ENCODE measurements at places on chromosomes 2 and 18. TPM values are rescaled to one million over a fixed set of nuclear protein-coding genes. Genes with fewer than 3 reads are reported as not detected.

GRCh38 chr2:122748552-122749011 lies 993.1 kb downstream of the TSN start:
- H3K36me3 ChIP-seq, result no peaks in the 10 kb centered on the region
- DNase-seq, result peak; percentile 96
- peaks cover 23% of the 10 kb centered on the region for H3K4me1 ChIP-seq
- no peak overlapping the region for H3K4me3 ChIP-seq

The TFPI gene
- total RNA-seq, result 16.0 TPM

DNA sequence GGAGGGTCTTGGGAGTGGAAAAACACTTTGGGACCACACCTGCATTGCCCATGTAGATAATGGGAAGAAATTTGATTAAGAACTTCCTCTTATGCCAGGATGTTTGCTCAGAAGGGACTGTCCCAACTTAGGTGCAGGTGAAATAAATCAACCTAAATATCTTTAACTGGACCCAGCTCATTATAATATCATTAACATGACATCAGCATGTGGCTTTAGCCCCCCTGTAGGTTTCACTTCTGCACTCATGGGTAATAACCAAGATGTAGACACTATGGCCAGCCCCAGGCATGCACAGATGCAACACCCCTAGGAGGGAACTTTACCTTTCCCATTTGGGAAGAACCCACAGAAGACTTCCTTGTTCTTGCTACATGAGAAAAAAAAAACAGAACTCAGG lies 227.4 kb upstream of the ZNF804A start:
- H3K36me3 ChIP-seq, result no peaks in the 10 kb centered on the region
- no peak overlapping the region for H3K27ac ChIP-seq
- H3K4me1 ChIP-seq, result peaks cover 8% of the 10 kb centered on the region
- DNase-seq, result no peak
- H3K4me3 ChIP-seq, result no peak overlapping the region
- no peaks in the 10 kb centered on the region for H3K27me3 ChIP-seq

The INHA gene
- 1.5 TPM for total RNA-seq

The FAHD2A gene
- total RNA-seq, result 20.5 TPM

DNA sequence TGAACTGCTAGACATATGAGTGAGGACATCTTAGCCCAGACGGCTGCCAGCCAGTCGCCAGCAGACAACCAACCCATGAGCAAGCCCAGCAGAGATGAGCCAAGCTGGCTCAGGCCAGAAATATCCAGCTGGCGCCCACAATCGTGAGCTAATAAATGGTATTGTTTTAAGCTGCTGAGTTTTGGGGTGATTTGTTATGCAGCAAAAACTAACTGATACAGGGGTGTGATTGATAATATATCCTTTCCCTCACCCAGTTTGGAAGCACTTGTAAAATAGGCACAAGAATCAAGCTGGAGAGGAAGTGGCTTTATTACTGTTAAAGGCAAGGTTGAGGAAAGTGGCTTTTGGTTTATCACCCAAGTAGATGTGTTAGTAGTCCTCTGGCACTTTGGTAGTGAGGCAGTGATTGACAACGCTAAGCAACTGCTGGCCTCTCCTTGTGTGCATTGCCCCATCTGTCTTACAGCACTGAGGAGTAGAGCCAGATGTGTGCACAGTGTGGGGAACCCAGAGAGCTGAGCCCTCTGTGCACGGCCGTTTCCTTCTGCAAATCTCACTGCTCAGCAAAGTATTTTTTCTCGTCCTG lies 110.1 kb downstream of the MYO1B start:
- H3K27ac ChIP-seq, result no peak overlapping the region
- peaks cover 20% of the 10 kb centered on the region for H3K36me3 ChIP-seq
- no peak for DNase-seq

The CCDC142 gene
- 14.7 TPM for total RNA-seq

The KLHL41 gene
- total RNA-seq, result 0.12 TPM

- H3K36me3 ChIP-seq, result no peaks in the 10 kb centered on the region
- H3K27ac ChIP-seq, result peak overlapping the region; percentile 77
- no peaks in the 10 kb centered on the region for H3K27me3 ChIP-seq
- peak; percentile 59 for DNase-seq
- H3K4me1 ChIP-seq, result no peaks in the 10 kb centered on the region
Measured at GRCh38 chr18:50240080-50240563, 26.2 kb downstream of the CFAP53 start.

- peak; percentile 95 for DNase-seq
- H3K27me3 ChIP-seq, result no peaks in the 10 kb centered on the region
- H3K36me3 ChIP-seq, result no peaks in the 10 kb centered on the region
- peak overlapping the region; percentile 46 for H3K4me3 ChIP-seq
- H3K27ac ChIP-seq, result peak overlapping the region; percentile 97
Measured at GRCh38 chr2:105403783-105404698, 5.2 kb upstream of the FHL2 start.

- H3K27ac ChIP-seq, result peak overlapping the region; percentile 85
- H3K4me1 ChIP-seq, result peaks cover 74% of the 10 kb centered on the region
- H3K4me3 ChIP-seq, result no peak overlapping the region
- no peaks in the 10 kb centered on the region for H3K27me3 ChIP-seq
Measured at GRCh38 chr2:160649698-160650097, 156.1 kb upstream of the RBMS1 start.

The PAIP2B gene
- total RNA-seq, result 3.8 TPM

- no peak overlapping the region for H3K27ac ChIP-seq
- no peaks in the 10 kb centered on the region for H3K4me1 ChIP-seq
- no peak overlapping the region for H3K4me3 ChIP-seq
- peaks cover 26% of the 10 kb centered on the region for H3K27me3 ChIP-seq
- no peak for DNase-seq
Measured at GRCh38 chr18:24936691-24937090, 415.3 kb downstream of the ZNF521 start.

DNA sequence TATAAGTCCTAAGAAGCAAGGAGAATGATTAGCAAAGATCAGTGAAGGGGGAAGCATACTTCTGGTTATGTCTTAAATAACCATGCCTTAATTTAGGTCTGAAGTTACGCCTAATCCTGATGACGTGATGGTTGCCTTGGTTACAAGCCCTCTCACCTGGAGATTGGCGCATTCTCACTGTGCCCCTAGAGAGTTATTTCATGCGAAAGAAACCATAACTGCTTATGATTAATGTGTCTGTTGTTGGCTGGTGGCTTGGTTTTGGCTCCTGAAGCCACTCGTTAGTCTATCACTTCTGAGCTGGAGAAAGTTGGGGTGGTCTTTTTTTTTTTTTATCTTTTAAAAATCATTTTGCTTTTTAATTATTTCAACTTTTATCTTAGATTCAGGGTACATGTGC lies 47.0 kb downstream of the TNFRSF11A start:
- no peak overlapping the region for H3K4me3 ChIP-seq
- H3K27ac ChIP-seq, result no peak overlapping the region
- 0 out of 2 replicates have a peak, but pooled peaks cover 4% of the 10 kb centered on the region for H3K4me1 ChIP-seq
- no peak for DNase-seq

- H3K36me3 ChIP-seq, result no peaks in the 10 kb centered on the region
- no peak for DNase-seq
- H3K4me3 ChIP-seq, result no peak overlapping the region
- H3K27ac ChIP-seq, result no peak overlapping the region
Measured at GRCh38 chr2:160096409-160096808, 34.0 kb upstream of the PLA2R1 start.

DNA sequence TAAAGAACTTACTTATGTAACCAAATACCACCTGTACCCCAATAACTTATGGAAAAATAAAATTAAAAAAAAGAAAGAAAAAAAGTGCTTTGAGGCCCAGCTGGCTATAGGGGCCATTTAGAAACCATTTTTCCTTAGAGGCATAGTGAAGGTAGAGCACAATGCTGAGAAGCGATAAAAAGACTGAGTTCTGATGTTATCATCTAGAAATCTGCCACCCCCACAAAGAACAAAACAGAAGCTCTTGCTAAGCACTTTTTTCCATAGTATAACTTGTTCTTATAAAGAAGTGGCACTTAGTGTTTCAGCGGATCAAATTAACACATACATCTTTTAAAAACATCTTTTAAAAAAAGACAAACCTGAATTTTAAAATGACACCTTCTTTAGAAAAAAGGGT lies 51.4 kb downstream of the ICOS start:
- no peak for DNase-seq
- H3K36me3 ChIP-seq, result no peaks in the 10 kb centered on the region
- H3K27ac ChIP-seq, result no peak overlapping the region
- peaks cover 70% of the 10 kb centered on the region for H3K27me3 ChIP-seq

DNA sequence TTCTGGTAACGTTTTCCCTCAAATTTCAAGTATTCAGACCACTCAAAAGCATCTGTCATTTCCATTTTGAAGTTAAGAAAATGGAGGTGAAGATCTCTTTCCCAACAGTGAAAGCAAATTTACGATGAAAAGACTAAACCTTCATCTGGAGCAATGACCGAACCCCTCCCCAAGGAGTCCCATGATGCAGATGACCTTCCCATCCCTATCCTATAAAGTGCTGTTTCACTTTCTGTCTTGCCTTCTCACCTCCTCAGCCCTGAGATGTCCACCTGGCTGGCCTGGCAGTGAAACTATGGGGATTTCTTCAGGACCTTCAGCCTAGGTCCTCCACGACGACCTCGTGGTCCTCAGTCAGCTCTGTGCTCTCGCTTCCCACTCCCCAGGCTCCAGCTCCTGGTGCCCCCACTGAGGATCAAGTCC lies 925 bp upstream of the NPC1 start:
- peaks cover 26% of the 10 kb centered on the region for H3K4me1 ChIP-seq
- no peaks in the 10 kb centered on the region for H3K36me3 ChIP-seq

The CFAP65 gene
- total RNA-seq, result 0.18 TPM

- no peak overlapping the region for H3K4me3 ChIP-seq
- no peak for DNase-seq
- H3K27ac ChIP-seq, result no peak overlapping the region
- H3K36me3 ChIP-seq, result no peaks in the 10 kb centered on the region
- no peaks in the 10 kb centered on the region for H3K27me3 ChIP-seq
Measured at GRCh38 chr18:14776801-14777200, 28.8 kb downstream of the ANKRD30B start.

DNA sequence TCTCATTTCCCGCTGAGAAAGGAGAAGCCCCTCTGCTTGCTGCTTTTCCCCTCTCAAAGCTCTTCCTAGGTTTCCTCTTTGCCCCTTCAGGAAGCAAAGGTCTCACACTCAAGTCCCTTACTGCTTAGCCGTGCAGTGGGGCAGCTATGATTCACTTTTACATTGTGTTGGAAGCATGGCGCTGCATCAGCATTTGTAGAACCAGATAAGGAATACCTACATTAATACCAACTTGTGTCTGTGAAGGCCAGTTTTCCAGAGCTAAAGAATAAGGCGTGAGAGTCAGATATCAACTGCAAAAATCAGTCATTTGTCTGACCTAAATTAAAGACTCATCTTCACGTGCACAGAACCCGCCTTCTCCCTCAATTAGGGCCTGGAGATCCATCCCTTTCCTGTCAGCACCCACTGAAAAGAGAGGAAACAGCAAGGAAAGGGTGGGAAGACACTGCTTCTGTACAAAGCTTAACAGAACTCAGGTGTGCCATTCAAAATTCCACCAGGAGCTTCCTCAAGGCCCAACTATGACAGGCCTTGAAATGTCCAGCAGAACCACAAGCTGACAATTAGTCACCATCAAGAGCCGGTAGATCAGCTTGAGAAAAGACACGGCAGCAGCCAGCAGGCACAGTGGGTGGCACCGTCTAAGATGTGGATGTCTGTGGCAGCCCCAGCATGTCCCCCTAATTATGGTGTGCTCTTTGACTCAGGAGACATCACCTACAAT lies 16.1 kb upstream of the XDH start:
- H3K27me3 ChIP-seq, result no peaks in the 10 kb centered on the region
- no peaks in the 10 kb centered on the region for H3K36me3 ChIP-seq
- no peak overlapping the region for H3K4me3 ChIP-seq

DNA sequence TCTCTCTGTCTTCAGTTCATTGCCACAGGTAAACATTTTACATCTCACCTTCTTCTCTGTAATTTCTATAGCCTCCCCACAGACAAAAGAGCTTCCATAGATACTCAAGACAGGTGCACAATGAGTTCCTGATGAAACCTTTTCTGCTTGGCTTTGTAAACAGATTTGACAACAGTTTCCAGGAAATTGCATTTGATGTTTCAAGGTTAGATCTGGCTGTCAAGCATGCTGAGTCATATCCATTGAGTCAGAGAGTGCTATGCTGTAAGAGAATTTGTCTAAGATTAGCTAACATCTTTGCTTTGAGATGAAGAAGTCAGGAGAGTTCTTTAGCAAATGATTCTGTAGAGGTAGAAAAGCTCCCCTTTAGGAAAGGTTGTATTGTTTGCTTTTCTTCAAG lies 40.6 kb upstream of the MAP2 start:
- H3K27me3 ChIP-seq, result no peaks in the 10 kb centered on the region
- H3K4me3 ChIP-seq, result 0 out of 2 replicates have a peak overlapping the region, but pooled peaks have one; percentile 9
- peak; percentile 90 for DNase-seq
- peak overlapping the region; percentile 46 for H3K27ac ChIP-seq

The RNU2-63P gene
- not detected for total RNA-seq

The ADCYAP1 gene
- total RNA-seq, result 0.36 TPM

The SCTR gene
- not detected for total RNA-seq

DNA sequence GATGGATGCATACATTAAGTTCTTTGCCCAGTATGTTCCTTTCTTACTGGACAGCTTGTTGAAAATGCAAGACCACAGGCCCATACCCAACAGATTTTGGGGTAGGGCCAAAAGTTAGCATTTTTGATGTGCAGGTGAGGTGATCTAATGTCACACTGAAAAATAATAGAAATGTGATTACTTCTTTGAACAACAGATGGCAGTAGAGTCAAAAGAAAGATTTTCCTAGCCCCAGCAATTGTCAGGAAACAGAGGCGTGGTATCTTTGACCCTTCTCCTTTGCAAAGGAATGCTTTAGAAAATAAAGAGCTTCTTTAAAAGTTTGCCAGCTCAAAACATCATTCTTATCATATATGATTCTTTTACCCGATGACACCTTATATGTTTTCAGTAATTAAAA lies 343.6 kb upstream of the SYT4 start:
- H3K4me3 ChIP-seq, result no peak overlapping the region
- H3K4me1 ChIP-seq, result no peaks in the 10 kb centered on the region
- H3K27me3 ChIP-seq, result no peaks in the 10 kb centered on the region
- peak; percentile 50 for DNase-seq

- peaks cover 39% of the 10 kb centered on the region for H3K4me1 ChIP-seq
- peak; percentile 57 for DNase-seq
- no peak overlapping the region for H3K27ac ChIP-seq
- no peak overlapping the region for H3K4me3 ChIP-seq
- no peaks in the 10 kb centered on the region for H3K36me3 ChIP-seq
Measured at GRCh38 chr18:54950221-54950620, 9.0 kb downstream of the CCDC68 start.

The ATG9A gene
- total RNA-seq, result 77.2 TPM

The RND3 gene
- total RNA-seq, result 145 TPM
